GF-D8 (cell line): ENCODE measurements at places on chromosomes 1 and 21.

DNA sequence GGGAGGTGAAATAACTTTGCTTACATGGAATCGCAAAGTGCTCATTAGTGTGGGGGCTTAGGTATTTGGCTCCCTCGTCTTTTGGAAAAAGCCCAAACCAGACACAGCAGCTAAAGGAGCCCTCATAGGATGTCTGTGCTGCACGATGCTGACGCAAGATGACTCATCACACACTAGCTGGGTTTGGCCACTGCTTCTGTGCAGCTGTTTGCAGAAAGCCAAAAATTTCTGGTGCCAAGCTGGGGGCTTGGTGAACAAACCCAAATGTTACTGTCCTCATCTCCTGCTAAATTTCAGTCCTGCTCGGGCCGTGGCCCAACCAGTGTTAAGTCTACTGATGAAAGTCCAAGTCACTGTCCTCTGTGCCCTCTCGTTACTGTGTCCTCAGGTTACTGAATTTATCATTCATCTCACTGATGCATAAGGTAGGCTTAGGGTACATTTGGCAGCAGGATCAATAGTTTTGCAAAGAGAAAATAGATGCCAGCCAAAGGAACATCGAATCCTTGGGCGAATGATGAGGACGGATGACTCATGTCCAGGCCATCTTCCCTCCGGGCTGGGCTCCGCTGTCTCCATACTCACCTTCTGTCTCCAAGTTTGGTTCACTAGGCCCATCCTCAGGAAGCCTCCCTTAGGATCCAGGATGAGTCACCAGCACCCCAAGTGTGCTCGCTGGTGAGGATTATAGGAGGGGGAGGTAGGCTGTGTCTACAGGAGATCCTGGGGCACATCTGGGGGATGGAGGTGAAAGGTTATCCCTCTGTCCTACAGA is 177.7 kb downstream of the ADSS2 start:
- no peak for DNase-seq

DNA sequence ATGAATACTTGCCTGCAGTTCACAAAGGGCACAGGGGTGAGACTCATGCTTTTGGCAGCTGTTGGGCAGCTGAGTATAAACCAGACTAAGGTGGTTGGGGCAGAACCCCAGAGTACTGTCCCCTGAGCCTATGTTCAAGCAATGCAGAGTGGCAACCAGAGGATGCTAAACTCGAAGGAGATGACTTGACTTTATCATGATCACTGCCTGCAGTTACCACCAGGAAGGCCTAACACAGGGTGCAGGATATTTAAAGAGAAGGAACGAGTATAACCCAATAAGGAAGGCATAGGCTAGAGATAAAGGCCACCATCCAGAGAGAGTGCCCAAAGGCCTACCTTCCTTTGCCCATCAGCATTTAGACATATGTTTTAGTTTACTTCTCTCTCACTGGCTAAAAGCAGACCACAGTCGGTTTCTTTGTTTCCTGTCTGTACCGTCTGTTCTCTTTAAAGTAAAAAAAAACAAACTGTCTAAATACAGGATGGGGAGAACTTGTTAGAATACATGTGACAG is 83.3 kb downstream of the MPZL1 start:
- DNase-seq: no peak

DNA sequence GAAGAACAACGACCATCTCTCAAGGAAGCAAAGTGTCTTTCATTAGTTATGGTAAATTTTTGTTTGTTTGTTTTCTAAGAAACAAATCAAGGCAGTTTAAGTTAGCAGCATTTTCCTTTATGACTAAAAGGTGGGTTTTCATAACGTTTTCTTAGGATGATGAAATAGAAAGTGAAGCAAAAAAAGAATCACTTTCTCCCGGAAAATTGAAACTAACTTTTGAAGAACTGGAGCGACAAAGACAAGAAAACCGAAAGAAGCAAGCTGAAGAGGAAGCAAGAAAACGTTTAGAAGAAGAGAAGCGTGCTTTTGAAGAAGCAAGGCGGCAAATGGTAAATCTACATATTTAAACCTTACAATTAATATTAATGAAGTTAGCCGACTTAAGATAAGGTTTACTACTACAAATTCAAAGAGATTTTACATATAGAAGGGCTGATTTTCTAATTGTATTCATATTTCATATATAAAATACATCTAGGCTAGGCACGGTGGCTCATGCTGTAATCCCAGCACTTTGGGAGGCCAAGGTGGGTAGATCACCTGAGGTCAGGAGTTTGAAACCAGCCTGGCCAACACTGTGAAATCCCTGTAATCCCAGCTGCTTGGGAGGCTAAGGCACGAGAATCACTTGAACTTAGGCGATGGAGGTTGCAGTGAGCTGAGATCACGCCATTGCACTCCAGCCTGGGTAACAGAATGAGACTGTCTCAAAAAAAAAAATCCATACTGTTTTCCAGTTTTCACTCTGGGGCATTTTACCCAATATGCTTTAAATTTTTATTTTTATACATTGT is 38.3 kb downstream of the NEXN start:
- DNase-seq: no peak

DNA sequence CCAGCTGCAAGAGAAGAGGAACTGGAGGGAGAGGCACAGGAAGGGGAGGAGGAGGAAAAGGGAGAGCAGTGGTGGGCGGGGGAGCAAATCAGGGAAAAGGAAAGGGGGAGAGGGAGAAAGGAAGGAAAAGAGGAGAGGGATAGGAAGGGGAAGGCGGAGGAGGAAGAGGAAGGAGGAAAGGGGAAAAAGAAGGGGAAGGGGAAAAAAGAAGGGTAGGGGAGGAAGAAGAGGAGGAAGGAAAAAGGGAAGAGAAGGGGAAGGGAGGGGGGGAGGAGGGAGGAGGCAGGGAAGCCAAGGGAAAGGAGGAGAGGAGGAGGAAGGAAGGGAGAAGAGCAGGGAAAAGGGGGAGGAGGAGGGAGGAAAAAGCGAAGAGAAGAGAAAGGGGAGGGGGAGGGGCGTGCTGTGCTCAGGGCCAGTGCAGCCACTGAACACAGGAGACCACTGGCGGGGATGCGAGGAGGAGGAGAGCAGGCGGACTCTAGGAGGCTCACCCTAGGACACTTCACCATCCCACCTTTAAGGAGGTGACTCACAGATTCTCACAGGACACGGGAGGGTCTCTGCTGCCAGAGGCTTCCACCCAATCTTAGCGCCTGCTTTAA is 33.1 kb downstream of the PGBD5 start:
- no peak for DNase-seq

DNA sequence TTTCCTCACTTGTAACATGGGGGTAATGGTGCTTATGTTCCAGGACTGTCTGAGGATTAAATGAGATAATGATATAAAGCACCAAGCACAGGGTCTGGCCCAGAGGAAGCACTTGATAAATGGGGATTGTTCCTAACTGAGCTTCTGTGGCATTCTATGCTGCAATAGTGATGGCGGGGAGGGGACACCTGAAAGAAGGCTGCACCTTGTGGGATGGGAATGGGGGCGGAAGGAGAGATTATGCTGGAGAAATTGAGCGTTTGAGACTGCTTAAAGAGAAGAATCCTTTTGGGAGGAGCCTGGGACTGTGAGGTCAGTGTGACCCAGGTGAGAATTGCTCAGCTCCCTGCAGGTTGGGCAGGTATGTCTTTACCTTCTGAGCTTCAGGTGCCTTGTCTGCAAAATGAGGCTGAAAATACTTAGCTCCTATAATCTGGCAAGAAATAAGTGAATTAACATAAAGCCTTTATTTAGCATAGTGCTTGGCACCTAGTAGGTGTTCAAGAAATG is 55.9 kb upstream of the CTPS1 start:
- no peak for DNase-seq

DNA sequence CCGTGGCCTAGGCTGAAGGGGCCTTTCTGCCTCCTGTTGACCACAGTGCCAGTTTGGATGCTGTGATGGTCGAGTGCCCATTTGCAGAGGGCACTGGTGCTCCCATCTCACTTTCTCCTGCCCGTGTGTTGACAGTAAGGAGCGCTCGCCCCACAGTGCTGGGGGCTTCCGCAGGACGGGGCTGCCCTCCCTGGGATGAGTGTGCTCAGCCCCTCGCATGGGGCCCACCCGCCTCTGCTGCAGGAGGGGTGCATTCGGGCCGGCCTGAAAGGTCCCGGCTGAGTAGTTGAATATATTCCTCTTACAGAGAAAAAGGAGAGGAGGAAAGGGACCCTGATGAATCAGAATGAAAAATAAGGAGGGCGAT is 37.3 kb downstream of the NTPCR start:
- DNase-seq: no peak
